ENCODE measurements at places on chromosomes 2 and 18.

GRCh38 chr18:24373328-24373727 lies 24.3 kb downstream of the OSBPL1A start:
- no peak for DNase-seq

- DNase-seq: no peak
These were observed 223.7 kb downstream of the LOXHD1 start for GRCh38 chr18:46433121-46433826.

DNA sequence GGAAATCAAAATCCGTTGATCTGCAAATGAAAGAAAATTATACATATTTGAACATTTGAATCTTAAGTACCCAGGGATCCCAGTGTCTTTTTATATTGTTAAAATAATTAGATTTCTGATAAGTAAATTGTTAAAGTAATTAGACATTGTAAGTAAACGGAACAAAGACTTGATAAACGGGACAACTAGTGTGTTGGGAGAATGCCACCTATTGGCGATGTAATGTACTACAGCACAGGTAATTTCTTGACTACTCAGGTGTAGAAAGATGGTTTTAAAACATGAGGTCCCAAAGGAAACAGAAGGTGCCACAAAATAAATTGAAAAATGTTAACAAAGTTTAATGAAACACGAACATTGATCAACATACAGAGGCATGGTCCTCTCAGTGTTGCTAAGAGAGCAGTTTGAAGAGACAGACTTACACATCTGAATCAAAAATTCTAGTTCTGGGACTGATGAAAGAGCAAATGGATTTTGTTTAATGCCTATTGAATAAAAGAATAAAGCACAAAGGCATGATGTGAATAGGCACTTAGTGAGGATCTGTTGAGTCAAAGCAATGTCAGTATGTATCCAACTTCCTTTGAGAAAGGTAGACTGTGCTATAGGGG lies 103.4 kb upstream of the RASGRP3 start:
- DNase-seq: no peak

DNA sequence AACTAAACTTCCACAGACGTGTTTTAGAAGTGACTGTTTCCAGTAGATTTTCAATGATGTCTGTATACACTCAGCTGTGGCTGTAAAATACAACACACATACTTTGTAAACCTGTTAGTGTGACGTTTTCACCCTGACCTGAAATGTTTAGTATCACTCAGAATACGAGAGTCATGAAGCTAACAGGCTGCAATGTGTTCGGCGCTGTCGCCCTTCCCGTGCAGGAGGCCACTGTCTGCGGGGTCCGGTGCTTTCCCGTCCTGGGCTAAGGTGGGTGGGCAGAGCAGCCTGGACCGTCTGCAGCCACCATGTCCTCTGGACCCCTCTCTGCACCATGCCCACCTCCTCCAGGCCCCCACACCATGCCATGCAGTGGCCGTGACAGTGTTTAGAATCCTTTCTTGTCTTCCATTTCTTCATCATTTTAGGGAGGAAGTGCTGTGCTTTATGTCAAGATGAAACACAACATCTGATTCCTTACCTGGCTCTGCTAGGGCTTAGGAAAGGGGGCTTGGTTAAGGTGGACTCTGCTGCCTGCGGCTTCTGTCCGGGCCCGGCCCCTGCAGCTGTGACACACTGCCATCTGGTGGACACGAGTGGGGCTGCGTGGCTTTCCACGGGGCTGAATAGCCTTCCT lies 53.8 kb upstream of the RBM44 start:
- peak; percentile 65 for DNase-seq

GRCh38 chr2:69604026-69604678 lies 39.4 kb downstream of the AAK1 start:
- DNase-seq: no peak

DNA sequence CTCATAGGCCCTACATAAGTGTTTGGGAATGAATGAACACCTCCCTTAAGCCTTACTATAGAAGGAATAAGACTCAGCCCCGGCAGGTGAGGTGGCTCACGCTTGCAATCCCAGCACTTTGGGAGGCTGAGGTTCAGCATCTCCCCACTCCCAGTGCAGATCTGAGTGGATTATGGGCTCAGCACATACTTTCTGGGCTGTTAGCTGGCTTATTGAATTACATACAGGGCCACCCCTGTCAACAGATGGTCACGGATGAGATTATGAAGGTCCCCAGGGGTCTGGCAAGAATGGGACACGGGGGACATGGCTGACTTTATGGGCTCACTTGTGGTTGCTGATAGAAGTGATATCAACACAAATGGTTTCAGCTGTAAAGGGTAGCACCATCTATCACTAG lies 322.3 kb downstream of the TSN start:
- no peak for DNase-seq

- DNase-seq: no peak
These were observed 45.7 kb upstream of the MYCN start for GRCh38 chr2:15894481-15895144.

All from stimulated activated CD4-positive, alpha-beta T cell treated with anti-CD3 and anti-CD28 coated beads, Interleukin-15, amount 100 ng/mL, for 1 hour (primary cell).